Non-pigmented ciliary epithelial cell (primary cell): ENCODE measurements at places on chromosomes 16 and 17.
A peak's percentile ranks its signal among the peaks of the same experiment; 100 is the strongest.

GRCh38 chr17:77720946-77721845 lies 237.3 kb upstream of the TNRC6C start:
- DNase-seq: no peak

DNA sequence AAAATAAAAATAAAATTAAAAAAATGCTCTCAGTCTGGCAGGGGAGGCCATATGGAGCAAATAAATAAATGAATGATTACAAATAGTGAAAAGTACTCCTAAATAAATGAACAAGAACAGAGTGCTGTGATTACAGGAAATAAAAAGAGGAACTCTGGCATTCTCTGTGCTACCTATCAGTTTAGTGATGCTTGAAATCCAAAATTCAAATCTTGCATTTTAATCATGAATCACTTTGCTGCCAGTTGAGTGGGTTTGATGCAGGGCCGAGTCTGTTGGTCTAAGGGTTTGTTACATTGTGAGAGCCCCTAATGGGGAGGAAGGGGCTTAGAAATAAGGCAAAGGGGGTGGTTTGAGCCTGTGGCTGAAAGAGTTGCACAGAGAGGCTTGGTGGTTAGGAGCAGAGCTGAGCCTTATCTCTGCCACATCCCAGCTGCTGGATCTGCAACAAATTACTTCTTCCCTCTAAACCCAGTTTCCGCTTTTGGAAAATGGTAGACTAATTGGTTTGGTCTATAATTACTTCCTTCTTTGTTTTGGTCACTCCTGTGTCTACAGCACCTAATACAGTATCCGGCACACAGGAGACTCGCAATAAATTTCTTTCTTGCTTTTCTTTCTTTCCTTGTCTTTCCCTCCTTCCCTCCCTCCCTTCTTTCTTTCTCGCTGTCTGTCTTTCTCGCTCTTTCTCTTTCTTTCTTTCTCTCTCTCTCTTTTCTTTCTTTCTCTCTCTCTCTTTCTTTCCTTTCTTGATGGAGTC lies 6.3 kb upstream of the ABCC1 start:
- no peak for DNase-seq

DNA sequence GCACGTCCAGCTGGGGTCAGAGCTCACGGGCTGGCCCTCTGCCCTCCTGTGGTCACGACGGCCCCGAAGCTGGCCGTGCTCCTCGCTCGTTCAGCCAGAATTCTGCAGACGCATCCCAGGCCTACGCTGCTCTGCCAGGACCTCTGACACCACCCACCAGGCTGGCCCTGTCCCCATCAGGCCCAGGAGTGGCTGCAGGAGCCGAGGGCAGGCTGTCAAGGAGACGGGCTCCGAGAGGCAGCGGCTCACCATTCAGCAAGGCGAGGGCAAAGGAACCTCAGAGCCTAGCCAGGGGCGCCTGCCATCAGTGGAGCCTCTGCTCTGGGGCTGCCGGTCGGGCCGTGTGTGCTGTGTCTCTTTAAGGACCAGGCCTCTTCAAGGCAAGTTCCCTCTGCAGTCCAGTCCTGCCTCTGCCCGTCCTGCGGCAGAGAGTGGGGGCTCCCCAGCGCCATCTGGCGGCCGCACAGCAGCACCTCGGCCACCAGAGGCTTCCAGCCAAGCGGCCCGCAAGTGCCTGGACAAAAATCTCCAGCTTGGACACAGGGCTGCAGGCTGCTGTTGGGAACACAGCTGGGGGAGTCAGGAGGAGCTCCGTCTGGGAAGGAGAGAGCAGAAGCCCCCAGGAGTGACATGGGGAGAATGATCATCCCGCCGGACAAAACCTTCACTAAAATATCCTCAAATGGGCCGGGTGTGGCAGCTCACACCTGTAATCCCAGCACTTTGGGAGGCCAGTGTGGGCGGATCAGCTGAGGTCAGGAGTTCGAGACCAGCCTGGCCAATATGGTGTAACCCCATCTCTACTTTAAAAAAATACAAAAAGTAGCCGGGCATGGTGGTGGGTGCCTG lies 7.4 kb upstream of the ABR start:
- no peak for DNase-seq

- no peak for DNase-seq
These were observed 323.8 kb upstream of the TNRC6C start for GRCh38 chr17:77634710-77635109.

DNA sequence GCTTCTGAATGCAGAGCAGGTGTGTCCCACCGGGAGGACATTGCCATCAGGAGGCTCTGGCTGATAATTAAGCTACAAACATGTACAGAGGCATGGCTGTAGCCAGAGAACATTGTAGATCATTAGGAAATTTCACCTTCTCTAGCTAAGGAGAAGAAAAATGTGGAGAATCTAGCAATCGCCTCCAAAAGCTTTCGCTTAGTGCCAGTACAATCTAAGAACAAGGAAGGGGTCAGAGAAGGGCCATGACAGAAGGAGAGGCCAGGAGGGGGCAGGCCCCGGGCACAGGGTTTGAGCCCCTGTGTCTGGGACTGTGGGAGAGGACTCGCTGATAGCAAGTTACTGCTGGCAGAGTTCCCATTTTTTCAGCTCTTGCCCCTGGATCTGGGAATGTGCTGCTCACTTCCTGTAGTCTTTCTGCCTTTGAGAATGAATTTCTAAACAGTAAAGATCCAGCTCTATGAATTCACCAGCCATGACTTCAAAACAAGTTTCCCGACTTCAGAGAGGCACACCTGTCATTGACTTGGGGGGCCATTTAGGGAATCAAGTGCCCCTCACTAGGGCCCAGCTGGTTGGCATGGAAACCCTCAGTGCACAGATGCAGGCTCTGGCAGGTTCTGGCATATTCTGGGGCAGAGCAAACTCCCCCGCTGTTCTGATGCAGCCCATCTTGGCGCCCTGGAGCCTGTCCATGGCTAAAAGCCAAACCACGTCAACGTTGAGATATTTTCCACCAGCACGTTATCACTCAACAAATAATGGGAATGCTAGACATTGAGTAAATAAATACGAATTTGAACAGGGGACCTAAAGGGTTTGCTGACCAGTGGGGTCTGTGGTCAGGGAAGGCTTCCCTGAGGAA lies 59.5 kb upstream of the CACNG4 start:
- peak; percentile 22 for DNase-seq

- DNase-seq: no peak
These were observed 5.4 kb upstream of the GAA start for GRCh38 chr17:80095844-80096475.

- no peak for DNase-seq
These were observed 47.2 kb downstream of the PITPNM3 start for GRCh38 chr17:6509031-6509771.

DNA sequence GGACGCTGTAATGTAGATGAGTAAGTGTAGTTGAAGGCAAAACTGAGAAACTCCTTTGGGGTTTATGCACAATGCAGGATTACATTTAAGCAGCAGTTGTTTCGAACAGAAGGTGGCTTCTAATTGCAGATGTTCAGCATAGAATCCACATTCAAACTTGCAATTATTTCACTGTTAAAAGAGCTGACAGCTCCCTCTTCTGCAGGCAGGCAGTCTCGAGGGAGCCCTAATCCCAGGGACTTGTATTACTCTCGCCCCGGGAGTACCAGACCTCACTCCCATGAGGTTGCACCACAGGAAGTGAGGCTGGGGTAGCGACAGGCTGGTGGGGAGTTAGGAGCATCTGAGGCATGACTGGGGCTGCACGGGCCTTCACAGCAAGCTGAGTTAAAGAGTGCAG lies 484.3 kb upstream of the EEF2KMT start:
- no peak for DNase-seq

- DNase-seq: no peak
These were observed 896 bp upstream of the MYLK3 start for GRCh38 chr16:46748775-46749705.
